Panc1 (cell line): ENCODE measurements at places on chromosomes 5 and 9.

DNA sequence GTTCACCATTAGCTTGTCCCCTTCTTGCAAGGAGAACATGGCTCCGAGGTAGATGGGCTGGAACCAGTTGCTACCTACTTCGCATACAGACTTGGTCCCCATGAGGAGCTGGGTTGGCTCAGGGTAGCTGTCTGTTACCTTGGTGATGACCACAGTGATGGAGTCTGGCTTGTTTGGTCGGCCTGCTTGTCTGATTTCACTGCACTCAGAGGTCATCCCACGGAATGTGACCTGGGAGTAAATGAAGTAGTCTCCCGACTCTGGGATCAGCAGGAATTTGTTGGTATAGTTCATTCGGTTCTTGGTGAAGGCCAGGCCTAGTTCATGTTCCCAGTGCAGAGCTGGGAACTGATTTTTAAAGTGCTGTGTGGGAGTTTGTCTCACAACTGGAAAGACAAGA is 15.3 kb downstream of the TNFSF15 start:
- no peak for DNase-seq

GRCh38 chr5:35816881-35817521 is 39.7 kb upstream of the IL7R start:
- no peak for DNase-seq

- no peak for DNase-seq
Observed at GRCh38 chr9:69470186-69470977, 145.4 kb downstream of the ENTREP1 start.

DNA sequence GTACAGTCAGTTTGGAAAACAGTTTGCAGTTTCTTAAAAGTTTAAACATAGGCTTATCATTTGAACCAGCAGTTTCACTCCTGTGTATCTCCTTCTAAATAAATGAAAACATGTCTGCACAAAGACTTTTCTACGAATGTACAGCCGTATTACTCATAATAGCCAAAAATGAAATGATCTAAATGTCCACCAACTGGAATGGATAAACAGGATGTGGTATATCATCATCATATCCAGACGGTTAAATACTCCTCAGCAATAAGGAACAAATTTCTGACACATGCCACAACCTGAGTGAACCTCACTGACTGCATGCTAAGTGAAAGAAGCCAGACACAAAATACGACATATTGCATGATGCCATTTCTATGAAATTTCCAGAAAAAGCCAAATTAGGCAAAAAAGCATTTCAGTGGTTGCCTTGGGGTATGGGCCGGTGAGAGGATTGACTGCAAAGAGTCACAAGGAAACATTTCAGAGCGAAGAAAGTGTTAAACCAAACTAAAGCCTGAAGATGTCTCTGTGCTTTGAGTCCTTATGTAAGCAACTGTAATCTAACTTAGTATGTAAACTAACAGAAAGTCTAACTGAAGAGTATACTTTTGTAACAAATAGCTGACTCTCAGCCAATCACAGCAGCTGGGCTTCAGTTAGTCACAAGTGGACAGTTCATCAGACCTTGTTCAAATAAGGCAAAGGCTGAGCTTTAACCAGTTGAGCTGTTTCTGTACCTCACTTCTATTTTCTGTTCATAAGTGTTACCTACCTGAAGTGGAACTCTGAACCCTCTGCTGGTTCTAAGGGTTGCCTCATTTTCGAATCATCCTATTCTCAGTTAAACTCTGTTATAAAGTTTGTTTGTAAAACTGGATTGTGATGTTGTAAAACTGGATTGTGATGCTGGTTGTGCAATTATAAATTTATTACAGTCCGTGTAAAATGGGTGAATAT is 65.2 kb downstream of the TRIO start:
- peak; percentile 97 for DNase-seq

GRCh38 chr5:123441408-123441807 is 18.2 kb upstream of the CEP120 start:
- DNase-seq: no peak

DNA sequence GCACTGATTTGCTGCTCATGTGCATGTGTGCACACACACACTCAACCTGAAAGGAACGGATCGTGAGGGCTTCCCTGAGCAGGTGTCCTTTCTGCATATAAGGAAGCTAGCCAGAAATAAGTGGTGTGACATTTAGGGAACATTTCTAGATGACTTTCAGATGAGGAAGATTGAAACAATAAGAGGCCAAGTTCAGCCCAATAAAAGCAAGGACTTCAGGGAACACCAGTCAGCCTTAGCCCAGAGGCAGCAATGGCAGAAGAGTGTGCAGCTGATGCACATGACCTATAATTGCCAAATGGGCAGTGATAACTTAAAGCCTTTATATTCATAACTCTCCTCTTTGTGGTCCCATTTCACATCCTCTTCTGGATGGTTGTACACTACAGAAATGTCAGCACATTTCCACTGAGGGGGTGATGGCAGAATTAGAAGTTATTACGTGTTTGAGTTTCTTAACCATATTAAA is 255.5 kb downstream of the TRIM32 start:
- DNase-seq: no peak

- DNase-seq: no peak
Observed at GRCh38 chr9:28365728-28366127, 792.4 kb upstream of the C9orf72 start.

GRCh38 chr9:93235300-93235960 is 51.5 kb downstream of the WNK2 start:
- DNase-seq: no peak

DNA sequence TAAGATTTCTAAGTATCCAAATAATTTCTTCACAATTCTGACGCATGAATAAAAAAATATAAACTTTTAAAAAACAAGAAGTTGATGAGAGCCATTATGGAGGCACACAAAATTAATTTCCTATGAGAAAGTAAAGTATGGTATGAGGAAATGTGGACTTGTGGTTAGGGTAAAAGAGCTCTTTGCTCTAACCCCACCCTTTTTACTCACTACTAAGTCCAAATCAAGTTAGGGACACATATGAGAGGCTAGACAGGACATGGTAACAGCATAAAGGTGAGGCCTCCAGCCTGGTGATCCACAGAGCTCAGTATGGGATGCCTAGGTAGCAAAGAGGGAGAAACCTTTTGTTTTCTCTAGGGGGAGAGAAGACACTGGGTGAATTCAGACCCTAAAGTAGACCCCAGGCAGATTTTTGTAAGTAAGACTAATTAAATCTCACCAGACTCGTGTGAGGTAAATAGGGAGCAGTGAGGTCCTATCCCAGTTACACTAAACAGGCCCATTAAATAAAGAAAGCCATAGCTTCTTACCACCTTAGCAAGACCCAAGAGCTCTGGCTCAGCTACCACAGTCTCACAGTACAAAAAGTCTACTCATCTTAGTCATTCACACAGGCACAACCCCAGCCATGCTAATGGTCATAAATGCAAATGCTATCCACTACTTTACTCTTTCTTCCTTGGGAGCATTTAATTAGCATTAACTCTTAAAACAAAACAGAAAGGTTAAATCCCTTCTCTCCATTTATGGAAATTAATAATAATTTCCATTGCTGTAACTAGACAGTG is 42.6 kb downstream of the MLLT3 start:
- no peak for DNase-seq

DNA sequence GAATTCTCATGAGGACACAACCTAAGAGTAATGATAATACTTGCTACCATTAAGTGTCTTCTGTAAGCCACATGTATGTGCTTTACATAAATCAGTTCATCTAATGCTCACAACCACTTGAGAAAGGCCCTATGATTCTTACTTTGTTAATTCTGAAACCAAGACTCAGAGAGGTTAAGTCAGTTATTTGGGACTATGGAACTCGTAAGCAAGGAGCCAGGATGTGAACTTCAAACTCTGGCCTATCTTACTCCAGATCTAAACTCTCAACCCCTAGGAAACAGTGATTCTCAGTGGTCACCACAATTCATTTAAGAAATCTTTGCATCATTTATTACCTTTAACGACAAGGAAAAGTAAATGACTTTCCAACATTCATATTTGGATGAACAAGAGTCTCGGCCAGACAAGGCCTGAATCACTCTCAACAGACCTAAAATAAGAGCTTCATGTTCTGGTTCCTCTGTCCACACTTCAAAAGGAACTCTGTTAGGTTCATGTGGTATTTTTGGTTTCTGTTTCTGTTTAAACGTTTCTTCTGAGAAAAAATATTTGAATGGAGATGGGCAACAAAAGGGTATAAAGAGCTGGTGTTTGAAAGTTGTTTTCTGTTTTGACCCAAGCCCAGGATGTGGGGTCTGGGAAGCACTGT is 104.8 kb downstream of the LPAR1 start:
- DNase-seq: no peak

GRCh38 chr9:116774421-116775180 is 87.5 kb downstream of the TRIM32 start:
- DNase-seq: no peak

- DNase-seq: no peak
Observed at GRCh38 chr9:87557996-87558395, 60.3 kb downstream of the DAPK1 start.

DNA sequence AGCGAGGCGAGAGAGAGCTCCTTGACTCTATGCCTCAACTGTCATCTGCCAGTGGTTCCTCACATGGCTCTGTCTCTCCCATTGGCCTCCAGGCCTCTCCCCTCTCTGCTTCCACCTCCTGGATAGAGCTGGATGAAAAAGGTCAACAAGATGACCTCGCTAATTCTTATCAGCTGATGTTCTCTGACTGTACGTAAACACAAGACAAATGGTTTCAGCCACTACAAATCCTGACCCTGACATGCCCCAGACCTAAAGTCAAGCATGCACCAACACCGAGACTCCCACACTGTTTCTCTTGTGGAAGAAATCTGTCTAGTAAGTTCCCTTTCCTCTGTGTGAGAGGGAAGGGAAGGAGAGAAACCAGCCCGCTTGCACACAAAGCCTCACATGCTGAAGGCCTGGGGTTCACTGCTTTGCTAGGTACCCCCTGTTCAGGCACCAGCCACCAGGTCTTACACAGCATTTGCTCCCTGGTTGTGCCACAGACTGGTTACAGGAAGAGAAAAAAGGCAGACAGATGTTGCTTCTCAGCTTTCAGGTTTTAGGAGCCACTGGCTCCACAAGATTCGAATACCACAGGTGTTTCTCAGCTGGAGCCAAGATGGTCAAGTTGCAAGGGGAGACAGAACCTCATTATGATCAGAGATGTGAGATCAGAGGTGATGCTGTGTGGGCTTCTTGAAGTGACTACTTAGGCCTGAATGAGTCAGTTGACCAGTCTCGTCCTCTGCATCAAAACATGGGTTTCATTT is 592.5 kb downstream of the CCDC171 start:
- no peak for DNase-seq

- DNase-seq: no peak
Observed at GRCh38 chr5:79205965-79206364, 30.0 kb upstream of the JMY start.

DNA sequence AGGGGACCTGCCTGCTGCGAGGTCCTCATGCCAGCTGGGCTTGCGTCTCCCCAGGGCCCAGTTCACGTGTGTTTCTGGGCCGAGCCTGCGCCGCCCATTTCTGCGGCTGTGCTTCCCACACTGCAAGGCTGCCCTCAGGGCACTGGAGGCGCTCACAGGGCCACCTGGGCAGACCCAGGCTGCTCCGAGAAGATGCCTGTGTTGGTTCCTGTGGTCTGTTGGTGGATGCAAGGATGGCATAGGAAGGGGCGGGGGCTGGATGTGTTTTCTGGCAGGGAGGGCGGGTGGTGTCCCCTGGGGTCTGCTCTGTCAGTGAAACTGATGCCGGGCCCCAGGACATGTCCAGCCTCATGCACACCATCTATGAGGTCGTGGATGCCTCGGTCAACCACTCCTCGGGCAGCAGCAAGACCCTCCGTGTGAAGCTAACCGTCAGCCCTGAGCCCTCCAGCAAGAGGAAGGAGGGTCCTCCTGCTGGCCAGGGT is 25.9 kb downstream of the NKD2 start:
- DNase-seq: no peak

DNA sequence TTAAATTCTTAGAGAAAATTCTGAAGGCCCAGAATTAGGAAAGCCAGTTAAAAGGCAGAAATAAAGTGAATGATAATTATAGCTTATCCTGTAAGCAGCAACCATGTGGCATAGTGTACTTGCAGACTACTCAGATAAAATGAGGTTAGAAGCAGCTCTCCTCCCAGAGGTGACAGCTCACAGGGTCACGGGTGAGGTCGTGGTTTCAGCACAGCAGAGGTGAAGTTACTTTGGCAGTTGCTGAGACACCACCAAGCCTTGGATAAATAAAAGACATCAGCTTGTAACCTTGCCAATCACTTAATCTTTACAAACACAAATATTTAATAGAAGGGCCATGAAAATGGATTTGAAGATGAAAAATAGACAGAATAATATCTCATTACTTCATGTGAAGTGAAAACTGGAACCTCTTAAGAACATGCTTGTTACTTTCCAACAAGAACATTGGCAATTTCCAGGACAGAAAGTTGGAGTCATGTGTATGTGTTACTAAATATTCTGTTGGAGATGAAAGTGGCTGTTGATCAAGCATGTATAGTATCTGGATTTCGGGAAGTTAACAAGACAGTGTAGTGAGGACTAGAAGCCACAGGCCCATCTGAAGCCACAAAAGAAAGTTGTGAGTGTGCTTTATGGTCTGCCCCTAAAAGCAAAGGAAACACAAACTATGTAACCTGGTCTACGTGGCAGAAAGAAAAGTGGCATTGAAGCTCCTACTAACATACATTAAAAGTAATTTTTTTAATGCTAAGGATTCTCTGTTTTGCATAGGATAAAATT is 134.4 kb downstream of the ERCC6L2 start:
- DNase-seq: no peak

- DNase-seq: no peak
Observed at GRCh38 chr9:96556701-96557461, 62.8 kb downstream of the CDC14B start.

DNA sequence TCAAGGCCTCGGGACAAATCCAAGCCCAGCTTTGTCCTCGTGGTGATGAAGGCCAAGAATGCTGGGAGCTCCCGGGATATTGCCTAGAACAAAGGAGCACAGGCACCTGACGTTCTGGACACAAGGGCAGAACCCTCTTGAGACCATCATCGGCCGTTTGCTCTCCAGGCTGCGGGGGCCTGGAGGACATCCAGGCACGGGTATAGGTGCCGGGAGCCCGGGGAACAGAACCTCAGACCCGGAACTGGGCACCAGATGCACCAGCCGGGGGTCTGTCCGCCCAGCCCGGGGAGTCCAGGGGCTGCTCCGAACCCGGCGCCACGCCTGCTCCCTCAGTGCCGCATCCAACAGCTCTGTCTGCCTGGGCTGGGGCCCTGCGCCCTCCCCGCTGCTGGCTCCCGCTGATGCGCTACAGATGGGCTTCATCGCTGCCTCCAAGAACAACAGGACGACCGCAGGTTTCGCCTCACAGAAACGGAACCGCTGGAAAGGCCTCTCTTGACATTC is 88.0 kb downstream of the ADAMTS2 start:
- no peak for DNase-seq

GRCh38 chr9:37432020-37432419 is 9.5 kb downstream of the GRHPR start:
- no peak for DNase-seq
